ENCODE measurements at places on chromosomes 5 and 9. TPM values are rescaled to one million over a fixed set of nuclear protein-coding genes. Genes with fewer than 3 reads are reported as not detected.

Gene FCN2
- not detected for total RNA-seq

Gene TBC1D2
- 8.2 TPM for total RNA-seq

Gene PIGO
- total RNA-seq, result 19.1 TPM

Gene PCDHA2
- total RNA-seq, result not detected

Gene SLC23A1
- total RNA-seq, result not detected

Gene FGF10
- not detected for total RNA-seq

Gene CDKN2B-AS1
- 1.7 TPM for total RNA-seq

Gene CTXN3
- total RNA-seq, result not detected

Gene DAB2IP
- not detected for total RNA-seq

Gene RASGRF2
- 21.3 TPM for total RNA-seq

- peaks cover 15% of the 10 kb centered on the region for H3K27me3 ChIP-seq
- H3K36me3 ChIP-seq, result no peaks in the 10 kb centered on the region
- no peaks in the 10 kb centered on the region for H3K4me1 ChIP-seq
- no peak for DNase-seq
- no peak overlapping the region for H3K4me3 ChIP-seq
These were observed 38.0 kb upstream of the TCERG1 start for GRCh38 chr5:146409054-146409671.

- no peaks in the 10 kb centered on the region for H3K27me3 ChIP-seq
- no peaks in the 10 kb centered on the region for H3K36me3 ChIP-seq
- no peaks in the 10 kb centered on the region for H3K4me1 ChIP-seq
- no peak for DNase-seq
These were observed 426.3 kb downstream of the CETN3 start for GRCh38 chr5:89983216-89983615.

- no peaks in the 10 kb centered on the region for H3K36me3 ChIP-seq
- DNase-seq, result no peak
- no peak overlapping the region for H3K4me3 ChIP-seq
- H3K27me3 ChIP-seq, result peaks cover under 1% of the 10 kb centered on the region
These were observed 6.7 kb upstream of the CDH6 start for GRCh38 chr5:31186672-31187267.

DNA sequence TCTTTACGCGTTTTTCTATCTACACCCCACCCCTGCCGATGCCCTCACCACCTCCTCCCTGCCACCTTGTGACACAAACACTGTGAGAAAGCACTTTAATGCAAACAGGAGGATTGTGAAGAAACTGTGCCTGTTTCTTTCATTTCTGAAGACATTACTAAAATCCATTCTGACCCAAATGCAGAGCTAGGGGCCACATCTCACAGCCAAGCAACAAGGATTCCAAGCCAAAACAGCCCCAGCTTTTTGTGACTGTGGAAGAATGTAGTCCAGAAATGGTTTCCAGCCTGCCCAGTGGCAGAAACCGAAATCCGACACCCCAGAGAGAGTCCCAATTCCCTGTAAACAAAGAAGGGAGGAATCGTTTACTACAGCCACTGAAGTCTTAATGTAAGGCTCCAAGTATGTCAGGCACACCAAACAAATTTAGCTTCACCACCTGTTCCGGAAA lies 190.9 kb downstream of the TTC39B start:
- H3K36me3 ChIP-seq, result peaks cover 3% of the 10 kb centered on the region
- H3K27ac ChIP-seq, result no peak overlapping the region
- DNase-seq, result no peak
- no peak overlapping the region for H3K4me3 ChIP-seq

- no peaks in the 10 kb centered on the region for H3K36me3 ChIP-seq
- H3K27me3 ChIP-seq, result no peaks in the 10 kb centered on the region
- H3K4me1 ChIP-seq, result no peaks in the 10 kb centered on the region
- no peak for DNase-seq
These were observed 849.8 kb upstream of the CDH6 start for GRCh38 chr5:30343707-30344106.

- no peak overlapping the region for H3K27ac ChIP-seq
- no peak overlapping the region for H3K4me3 ChIP-seq
- DNase-seq, result no peak
- no peaks in the 10 kb centered on the region for H3K27me3 ChIP-seq
- no peaks in the 10 kb centered on the region for H3K4me1 ChIP-seq
- H3K36me3 ChIP-seq, result no peaks in the 10 kb centered on the region
These were observed 83.0 kb downstream of the ZNF462 start for GRCh38 chr9:106945727-106946660.

DNA sequence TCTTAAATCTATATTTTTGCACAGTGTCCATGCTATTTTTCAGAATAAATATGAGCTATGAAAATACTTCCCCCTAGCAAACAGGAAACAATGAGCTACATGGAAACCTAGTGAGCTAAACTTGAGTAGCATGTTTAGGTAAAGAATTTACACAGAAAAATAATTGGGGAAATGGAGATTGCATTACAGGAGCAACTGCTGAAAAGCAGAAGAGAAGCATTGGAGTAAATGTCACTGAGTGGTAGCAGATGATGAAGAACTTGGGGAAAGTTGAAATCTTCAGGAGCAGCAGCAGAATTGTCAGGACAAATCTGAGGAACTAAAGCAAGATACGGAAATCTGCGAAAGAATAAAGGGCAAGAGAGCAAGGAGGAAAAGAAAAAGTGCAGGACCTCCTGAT lies 610.3 kb downstream of the TLE1 start:
- no peaks in the 10 kb centered on the region for H3K36me3 ChIP-seq
- DNase-seq, result no peak
- no peak overlapping the region for H3K4me3 ChIP-seq
- H3K27me3 ChIP-seq, result no peaks in the 10 kb centered on the region

GRCh38 chr5:10838038-10838437 lies 77.0 kb upstream of the DAP start:
- no peak overlapping the region for H3K4me3 ChIP-seq
- H3K27ac ChIP-seq, result no peak overlapping the region
- peaks cover 34% of the 10 kb centered on the region for H3K27me3 ChIP-seq
- H3K36me3 ChIP-seq, result no peaks in the 10 kb centered on the region
- no peaks in the 10 kb centered on the region for H3K4me1 ChIP-seq
- DNase-seq, result no peak
